ENCODE measurements at places on chromosomes 16 and 17.
A peak's percentile ranks its signal among the peaks of the same experiment; 100 is the strongest.

DNA sequence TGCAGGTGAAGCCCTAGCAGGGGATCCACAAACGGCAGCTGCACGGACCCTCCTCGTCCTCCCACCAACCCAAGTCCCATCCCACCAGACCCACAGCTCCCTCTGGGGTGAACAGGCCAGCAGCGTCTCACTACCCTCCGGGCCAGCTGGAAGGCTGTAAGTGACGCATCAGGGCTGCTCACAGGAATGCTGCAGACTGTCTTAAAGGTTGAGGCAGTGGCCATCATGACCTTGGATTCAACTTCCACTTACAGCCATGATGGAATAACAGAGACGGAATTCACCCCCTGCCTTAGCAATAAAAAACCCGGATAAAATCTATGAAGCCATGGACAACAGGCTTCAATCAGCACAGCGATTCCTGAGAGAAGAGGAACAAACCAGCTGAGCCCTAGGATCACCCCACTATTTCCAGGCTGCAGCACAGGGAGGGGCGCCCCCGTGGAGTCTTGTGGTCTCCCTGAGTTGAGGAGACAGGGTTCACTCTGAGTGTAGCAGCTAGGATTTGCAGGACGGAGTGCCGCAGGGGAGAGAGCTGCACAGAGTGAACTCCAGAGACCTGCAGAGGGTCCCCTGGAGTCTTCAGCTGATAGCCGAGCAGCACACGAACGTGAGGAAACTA is 10.5 kb downstream of the FAM83G start:
- no peak for DNase-seq

GRCh38 chr16:85141491-85142128 is 29.3 kb upstream of the CIBAR2 start:
- no peak for DNase-seq

DNA sequence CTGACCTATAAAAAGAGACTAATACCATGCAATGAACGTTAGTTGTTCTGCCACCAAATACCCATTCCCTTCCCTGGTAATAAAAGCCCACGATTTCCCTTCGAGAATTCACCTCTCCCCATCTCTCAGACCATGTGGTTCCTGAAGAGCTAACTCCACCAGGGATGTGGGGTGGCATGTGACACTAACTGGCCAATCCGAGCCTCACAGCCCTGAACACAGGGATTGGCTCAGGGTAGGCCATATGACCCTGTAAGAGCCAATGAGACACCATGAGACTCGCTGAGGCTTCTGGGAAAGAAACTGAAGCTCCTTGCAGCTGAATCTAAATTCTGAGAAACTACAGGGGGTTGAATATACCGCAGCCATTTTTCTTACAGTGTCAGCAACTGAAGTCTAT is 21.1 kb downstream of the HELZ start:
- no peak for DNase-seq

DNA sequence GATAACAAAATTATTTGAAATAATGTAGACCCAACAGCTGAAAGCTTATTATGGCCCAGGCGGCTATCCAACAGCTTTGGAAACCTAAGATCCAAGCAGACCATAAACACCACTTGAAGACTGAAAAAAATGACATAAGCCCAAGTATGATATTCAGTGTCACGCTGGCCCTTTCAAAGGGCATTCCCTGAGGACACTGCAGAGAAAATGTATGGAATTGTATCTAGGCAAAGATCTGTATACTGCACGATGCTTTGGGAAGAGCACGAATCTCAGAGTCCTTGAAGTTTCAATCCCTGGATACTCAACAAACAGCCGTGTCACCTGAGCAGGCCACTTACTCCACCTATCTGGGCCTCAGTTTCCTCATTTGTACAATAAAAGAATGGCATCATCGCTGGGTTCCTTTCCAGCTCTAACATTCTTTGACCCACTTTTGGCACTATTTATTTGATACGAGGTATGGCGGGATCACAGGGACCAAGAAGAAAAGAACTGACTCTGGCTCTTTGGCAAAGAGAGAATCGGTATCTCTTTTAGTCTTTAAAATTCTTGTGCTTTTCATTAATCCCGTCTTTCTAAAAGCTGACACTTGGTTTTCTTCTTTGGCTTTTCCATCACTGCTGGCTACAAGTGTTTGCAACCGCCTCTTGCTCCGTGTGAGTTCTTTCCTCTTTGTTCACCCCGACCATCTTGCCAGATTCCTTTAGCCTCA is 1.2 kb downstream of the STAT5B start:
- DNase-seq: peak; percentile 33

DNA sequence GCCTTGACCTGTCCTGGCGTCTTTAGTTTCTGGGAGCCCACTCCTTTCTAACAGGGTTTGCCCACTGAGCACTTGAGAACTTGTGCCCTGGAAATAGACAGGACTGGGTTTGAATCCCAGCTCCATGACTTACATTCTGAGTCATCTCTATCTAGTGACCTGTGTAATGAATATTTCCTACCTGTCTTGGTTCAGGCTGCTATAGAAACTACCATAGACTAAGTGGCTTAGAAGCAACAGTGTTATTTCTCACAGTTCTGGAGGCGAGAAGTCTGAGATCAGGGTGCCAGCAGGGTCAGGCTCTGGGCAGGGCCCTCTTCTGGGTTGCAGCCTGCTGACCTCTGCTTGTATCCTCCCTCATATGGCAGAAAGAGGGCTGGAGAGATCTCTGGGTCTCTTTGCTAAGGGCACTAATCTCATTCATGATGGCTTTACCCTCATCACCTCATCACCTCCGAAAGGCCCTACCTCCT is 110.7 kb upstream of the DHX40 start:
- DNase-seq: no peak

DNA sequence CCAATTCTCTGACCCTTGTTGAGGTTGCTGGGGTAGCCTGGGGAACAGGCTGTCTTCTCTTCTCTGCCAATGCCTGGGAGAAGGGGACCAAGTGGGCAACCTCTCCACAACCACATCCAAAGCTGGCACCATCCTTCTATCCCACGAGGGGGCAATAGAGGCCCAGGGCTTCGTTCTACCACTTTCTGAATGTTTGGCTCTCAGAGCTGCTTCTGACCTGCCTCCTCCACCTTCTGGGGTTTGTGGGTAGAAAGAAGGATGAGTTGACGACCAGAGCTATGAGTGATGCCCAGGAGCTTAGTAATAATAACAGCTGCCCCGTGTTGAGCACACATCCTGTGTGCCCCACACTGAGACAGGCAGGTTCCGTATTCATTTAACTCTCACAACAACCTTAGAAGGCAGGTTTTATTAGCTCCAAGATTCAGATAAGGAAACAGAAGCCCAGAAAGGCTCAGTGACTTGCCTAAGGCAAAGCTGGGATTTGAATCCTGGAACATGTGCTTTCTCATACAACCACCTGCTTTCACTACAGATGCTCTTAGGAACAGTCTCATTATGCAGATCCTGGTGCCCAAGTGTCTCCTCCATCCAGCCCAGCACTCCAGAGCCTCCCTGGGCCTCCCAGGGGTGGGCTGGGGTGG is 11.1 kb downstream of the TSPOAP1 start:
- DNase-seq: peak; percentile 53

- DNase-seq: no peak
Observed at GRCh38 chr17:31802502-31802901, 56.5 kb downstream of the COPRS start.

DNA sequence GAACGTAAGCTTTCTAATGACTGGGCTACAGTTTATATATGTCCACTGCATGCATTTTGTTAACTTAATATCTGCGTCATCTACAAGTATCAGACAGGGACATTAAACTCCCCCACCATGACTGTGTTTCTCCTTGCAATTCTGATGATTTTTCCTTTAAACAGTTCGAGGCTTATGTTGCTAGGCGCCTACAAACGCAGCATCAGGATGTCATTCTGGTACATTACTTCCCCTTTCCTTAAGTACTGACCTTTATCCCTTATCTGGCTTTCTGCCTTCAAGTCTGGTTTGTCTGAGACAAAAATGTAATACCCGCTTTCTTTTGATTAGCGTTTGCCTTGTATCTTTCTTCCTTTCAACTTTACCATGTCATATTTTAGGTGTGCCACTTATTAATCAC is 362.4 kb downstream of the SLC39A11 start:
- no peak for DNase-seq

- peak; percentile 81 for DNase-seq
Observed at GRCh38 chr17:36629252-36629847, 28.0 kb downstream of the MRM1 start.

- DNase-seq: no peak
Observed at GRCh38 chr17:9175700-9176467, 154.6 kb downstream of the NTN1 start.

GRCh38 chr16:1106659-1107058 is 10.6 kb upstream of the C1QTNF8 start:
- no peak for DNase-seq

DNA sequence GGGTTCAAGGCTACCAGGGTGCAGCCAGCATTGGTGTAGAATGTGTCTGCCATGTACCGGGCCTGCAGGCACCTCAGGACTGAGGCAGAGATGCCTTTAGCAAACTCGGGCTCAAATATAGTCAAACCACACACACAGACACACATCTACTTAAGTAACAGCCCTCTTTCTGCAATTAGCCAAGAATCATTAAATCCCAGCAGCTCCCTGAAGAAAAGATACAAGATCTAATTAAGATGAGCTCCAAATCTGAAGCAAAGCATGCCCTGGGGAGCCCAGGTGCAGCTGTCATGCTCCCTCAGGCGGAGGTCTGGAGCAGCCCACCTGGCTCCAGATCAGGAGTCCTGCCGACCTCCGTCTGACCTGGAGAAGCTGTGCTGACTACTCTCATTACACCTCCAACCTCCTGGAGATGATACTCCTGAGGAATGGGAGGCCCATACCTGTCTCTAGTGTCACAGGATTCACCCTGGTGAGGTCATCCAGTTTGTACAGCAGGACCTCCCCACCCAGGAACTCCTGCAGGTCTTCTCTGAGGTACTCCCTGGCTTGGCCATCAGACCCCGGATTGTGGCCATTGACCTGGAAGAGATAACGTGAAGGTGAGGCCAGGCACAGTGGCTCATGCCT is 6.9 kb downstream of the MYO19 start:
- DNase-seq: no peak
